SHP77 (cell line): ENCODE measurements at places on chromosomes 3 and 15.

- no peak for DNase-seq
These were observed 388.3 kb downstream of the MFSD1 start for GRCh38 chr3:159189994-159190669.

DNA sequence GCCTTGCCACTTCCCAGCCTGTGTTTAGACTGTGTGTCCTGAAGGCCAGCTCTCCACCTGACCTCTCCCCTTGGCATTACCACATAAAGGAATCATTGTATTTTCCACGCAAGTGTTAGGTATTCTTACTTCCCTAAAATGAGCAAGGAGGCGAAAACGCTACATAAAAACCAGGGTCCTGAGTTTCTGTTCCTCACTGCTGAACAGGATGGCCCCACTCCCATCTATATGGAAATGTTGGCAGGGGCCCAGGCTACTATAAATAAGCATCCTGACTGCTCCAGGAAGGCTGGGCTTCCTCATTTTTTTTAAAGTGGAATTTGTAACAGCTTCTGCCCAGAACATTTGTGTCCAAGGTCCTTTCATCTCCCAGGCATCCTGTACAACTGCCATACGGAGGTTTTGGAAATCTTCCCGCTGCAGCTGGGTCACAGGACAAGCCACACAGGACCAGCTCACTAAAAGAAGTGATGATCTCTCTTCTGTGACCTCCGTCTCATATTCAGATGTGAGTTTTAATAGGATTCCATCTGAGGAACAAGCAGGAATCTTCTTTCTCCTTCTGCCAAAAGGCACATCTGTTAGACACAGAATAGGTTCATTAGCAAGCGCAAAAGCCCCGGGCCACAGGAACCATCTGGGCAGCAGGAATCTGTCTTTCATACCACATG is 56.4 kb upstream of the LIMD1 start:
- DNase-seq = no peak

DNA sequence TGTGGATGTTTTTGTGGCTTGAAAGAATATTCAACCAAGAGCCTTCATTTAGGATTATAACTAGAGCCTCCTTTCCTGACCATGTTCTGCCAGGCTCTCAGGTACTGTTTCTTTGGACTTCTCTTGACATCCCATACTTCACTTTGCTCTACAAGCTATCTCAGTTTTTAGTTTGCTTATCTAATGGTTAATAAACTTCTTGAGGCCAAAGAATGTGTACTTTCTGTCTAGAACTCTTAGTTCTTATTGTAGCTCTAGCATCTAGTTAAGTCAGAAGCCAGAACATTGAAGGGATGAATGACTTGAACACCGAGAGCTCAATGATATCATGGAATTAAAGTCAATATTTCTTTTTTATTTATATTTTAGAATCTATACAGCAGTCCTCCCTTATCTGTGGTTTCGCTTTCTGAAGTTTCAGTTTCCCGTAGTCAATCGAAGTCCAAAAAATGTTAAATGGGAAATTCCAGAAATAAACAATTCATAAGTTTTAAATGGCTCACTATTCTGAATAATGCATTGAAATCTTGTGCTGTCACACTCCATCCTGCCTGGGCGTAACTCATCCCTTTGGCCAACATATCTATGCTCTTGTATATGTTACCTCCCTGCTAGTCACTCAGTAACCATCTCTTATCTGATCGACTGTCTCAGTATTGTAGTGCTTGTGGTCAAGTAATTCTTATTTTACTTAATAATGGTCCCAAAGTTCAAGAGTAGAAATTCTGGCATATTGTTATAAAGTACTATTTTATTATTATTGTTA is 368.6 kb upstream of the RBMS3 start:
- DNase-seq = no peak

- DNase-seq = no peak
These were observed 29.3 kb upstream of the DCP1A start for GRCh38 chr3:53376679-53377078.

DNA sequence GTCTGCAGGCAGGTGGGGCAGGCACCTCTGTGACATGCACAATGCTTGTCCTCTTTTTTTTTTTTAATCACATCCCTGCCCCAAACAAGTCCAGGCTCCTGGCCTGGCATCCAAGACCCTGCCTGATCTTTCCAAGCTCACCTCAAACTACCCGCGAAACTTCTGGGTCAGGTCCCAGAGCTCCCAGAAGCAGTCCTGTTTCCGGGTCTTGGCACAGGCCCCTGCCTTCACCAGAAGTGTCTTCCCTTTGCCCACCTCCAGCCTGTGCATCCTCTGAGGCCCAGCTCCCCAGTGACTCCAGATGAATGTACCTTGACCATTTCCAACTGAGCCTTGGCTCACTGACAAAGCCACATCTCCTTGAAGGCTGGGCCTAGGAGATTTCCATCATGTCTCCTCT is 23.0 kb downstream of the PLA2G4E start:
- DNase-seq = no peak

- DNase-seq = no peak
These were observed 318.4 kb upstream of the TRIM42 start for GRCh38 chr3:140359233-140359995.

GRCh38 chr15:89805241-89806209 is 9.1 kb downstream of the ANPEP start:
- DNase-seq = no peak

DNA sequence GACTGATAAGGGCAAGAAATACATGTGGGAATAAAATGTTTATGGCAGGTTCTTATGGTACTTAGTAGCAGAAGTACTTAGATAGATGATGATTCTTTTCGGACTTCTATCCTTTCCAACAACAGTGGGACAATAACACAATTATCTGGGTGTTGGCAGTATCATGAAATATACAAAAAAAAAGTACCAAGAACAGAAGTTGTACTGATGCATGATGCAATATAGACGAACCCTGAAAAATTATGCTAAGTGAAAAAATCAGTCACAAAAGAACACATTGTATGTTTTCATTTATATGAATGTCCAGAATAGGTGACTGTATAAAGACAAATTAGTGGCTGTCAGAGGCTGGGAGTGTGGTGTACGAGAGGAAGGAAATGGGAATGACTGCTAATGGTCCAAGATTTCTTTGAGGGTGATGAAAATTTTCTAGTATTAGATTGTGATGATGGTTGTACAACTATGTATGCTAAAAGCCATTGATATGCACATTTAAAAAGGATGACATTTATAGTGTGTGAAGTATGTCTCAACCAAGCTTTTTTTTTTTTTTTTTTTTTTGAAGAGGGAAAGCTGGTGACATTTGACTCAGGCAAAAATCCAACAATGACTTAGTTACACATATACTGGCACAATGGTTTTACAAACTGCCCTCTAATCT is 20.0 kb downstream of the PDE12 start:
- DNase-seq = no peak

GRCh38 chr3:57098418-57099310 is 38.2 kb downstream of the SPATA12 start:
- no peak for DNase-seq

DNA sequence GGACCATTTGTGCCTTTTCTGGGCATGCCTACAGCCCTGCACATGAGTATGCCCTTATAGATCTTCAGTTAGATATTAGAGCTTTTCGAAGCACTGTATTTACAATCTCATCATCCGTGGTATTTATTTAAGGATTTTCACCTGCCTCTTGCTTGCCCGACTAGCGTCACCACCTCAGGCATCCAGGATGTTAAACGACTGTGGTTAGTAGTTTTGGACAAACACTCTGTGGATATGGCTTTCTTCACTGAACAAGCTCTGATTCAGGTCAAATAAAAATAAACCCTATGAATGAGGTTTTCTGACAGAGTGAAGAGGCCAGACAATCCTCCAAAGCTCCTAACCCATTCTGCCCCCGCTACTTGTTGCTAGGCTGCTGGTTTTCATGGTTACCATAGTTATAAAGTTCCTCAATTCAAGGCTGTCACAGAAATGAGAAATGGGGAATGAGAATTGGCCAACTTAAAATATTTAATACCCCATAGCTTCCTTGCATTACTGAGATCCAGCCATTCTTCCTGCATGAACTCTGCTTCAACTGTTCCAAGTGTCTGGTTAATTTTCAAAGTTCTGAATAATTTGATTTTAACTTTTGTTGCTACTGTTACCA is 440.1 kb downstream of the GABRG3 start:
- DNase-seq = peak; percentile 85

DNA sequence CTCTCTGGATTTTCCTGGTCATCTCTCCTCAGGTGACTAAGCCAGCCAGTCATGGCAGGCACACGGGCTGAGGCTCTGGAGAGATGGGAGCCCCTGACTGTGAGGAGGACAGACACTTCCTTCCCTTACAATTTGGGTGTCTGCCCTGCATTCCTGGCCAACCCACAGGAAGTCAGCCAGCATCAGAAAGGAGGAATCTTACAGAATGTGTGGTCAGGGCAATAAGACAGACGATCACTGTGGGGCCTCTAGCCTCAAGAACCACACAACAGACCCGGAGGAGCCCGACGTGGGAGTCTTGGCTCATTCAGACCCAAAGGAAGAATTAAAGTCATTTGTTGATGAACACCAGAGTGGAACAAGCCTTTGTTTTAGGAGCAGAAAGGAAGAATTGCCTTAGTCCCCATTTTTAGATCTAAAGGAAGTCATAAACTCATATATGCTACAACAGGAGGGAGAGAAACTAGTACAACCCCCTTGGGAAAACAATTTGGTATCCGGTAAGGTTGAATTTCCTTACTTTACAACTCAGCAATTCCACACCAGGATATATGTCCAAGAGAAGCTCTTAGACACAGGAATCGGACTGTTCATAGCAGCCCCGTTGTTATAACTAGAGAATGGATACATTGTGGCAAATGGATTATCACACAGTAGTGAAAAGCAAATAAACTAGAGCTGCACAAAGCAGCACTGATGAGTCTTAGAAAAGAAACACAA is 62.2 kb downstream of the ABTB1 start:
- DNase-seq = no peak

- DNase-seq = no peak
These were observed 17.9 kb upstream of the PAQR5 start for GRCh38 chr15:69280783-69281182.

- DNase-seq = peak; percentile 14
These were observed 53.5 kb downstream of the ANAPC13 start for GRCh38 chr3:134432236-134432635.

DNA sequence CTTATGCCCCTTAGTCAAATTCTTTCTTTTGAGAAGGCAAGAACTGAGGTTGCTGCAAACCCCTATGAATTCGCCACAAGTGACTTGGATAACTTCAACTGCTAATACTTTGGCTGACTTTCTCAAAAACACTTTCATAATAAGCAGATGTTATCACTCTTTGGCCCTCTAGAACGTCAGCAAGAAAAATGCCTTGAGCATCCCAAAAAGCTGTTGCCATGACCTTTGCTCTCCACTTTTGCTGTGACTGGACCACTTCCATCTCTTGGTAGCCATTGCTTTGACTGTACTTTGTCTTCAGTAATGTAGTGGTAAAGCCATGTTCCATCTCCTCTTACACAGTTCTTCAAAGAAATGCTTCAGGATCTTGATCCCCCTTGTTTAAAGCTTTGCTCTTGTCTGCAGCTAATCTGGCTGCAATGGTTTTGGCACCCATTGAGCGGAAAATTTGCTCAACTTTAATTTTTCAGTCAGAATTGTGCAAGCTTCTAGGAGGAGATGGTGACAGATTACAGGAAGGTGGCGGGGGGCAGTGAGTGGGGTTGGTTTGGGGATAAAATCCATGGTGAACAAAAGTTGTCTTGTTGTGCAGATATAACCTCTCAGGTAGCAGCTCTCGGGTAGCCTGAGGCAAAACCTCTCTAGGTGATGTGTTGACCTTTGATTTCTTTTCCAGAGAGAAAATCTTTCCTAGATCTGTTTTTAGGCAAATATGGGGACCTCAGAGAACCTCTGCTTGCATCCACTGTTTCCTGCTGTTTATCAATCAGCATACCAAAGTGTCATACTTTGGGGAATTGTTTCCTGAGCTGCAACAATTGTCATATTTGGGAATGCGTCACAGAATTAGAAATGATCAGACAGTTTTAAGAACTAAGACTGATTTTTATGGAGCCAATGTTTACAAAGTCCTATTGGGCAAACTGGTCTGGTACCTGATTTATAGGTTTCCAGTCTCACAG is 83.6 kb downstream of the CCR1 start:
- DNase-seq = no peak

DNA sequence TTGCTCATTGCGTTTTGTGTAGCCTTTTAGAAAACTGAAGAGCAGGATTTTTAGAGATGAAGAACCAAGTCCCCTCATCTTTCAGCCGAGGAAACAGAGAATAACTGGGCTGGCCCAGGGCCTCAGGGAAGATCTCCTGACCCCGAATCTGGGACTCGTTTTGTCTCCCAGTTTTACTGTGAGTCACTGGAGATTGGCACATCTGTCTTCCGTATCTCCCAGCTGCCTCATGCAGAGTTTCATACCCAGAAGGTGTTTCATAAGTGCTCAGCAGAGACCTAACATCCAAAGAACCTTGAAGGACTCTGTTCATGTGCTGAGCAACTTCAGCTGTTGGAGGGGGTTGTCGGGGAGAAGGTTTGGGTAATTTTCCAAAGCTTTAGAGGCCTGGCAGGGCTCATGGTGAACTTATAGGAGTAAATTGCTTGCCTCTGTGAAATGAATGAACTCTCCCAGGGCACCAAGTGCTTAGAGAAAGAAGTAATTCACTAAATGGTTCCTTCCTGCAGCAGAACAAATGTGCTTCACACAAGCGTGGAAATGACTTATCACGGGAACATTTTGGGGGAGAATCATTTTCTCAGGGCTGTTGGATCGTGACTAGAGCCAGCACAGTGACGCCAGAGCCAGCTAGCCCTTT is 121.4 kb downstream of the FAM43A start:
- no peak for DNase-seq

DNA sequence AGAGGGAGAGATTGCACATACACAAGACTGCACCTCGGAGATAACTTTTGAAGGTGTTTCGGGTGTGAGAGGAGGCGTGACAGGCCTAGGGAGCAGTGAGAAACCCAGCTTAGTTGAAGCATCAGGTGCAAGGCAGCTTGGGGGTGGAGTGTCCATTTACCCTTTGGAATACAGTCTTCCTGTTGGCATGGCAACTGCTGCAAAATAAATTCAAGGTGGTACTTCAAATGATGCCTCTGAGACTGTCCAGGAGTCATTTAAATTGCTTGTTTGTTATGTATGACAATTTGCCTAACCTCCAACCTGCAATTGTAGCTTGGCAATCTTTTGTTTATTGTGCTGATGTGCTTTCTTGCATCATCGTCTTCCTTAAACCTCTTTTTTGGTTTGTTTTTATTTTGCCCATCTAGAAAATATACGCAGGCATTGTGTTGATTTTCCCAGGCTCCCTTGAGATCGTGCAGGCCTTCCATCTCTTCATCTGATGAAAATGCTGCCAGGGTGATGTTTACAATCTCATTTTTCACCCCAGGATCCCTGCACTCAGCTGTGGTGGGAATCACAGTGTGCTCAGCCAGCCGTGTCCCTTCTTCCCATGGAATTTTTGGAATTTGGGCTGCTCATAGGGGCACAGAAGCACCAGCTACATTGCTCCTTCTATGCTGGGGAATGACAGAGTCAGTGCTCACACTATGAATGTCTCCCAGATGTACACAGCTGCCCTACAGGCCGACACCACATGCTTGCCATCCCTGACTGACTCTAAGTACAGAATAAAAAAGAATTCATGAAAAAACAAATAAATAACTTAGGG is 583.1 kb upstream of the CFAP20DC start:
- no peak for DNase-seq
